Left colon (tissue), 2 donors: ENCODE measurements at places on chromosomes 1 and 21.

DNA sequence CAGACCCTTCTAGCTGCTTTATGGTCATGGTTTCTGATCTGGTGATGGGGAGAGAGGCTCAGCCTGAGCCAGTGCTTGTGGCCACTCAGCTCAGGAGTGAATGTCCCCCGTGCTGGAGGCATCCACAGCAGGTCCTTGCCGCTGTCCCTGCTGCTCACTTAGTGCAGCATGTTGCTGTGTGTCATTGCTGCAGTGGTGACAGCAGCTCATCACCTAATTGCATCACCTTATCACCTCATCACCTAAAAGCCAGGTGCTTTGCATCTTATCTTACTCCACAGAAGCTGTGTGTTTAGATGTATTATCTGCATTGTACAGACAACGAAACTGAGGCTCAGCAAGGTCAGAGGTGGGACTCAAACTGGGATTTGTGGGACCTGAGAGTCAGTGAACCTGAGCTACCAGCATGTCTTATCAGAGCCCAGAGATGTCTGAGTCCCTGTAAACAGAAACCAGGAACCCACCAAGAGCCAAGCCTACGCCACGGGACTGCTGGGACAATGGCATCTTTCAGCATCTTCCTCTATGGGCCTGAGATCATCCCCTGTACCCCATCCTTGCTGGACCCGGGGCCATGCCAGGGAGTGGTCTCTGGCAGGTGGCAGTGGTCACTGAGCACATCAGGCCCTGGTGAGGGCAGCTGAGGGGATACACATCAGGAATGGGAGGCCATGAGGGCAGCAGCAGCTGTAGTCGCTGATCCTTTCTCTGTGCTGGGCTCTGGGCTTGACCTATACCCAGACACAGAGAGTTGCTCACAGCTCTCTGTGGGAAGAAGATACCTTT lies 6.5 kb downstream of the PODN start:
- DNase-seq: no peak

GRCh38 chr1:18840145-18840544 lies 19.3 kb downstream of the TAS1R2 start:
- DNase-seq: no peak

DNA sequence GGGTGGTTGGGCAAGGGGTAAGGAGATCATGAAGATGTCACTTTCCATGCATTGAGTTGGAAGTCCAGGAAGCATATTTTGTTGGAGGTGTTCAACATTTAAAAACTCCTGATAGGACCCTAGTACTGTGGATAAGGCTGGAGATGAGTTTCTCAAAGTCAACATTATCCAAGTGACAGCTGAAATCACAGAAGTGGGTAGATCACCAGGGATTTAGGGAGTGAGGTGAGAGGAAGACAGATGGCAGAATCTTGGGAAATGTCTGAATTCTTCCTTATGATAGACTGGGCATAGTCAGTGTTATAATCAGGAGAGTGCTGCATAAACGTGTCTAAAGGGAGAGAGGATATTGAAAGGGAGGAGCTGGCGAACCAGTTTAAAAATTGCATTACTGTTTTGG lies 5.3 kb upstream of the RASAL2 start:
- no peak for DNase-seq

DNA sequence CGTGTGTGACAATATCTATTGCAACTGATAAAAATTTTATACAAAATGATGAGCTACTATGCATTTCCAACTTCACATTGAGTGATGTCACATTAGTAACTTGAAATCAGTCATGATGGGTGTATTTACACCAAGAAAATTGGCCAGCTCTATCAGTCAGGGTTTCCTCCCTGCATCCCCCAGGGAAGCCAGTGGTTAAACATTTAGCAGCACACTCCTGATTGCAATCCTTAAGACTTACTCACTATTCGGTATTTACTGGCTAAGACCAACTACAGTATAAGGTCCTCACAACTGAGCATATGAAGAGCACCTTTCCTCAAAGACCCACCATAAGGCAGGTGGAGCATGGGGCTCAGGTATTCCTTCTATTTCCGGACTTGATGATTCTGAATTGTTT lies 41.3 kb upstream of the PTGFRN start:
- no peak for DNase-seq

- no peak for DNase-seq
Observed at GRCh38 chr1:92934395-92935378, 26.6 kb downstream of the DIPK1A start.

DNA sequence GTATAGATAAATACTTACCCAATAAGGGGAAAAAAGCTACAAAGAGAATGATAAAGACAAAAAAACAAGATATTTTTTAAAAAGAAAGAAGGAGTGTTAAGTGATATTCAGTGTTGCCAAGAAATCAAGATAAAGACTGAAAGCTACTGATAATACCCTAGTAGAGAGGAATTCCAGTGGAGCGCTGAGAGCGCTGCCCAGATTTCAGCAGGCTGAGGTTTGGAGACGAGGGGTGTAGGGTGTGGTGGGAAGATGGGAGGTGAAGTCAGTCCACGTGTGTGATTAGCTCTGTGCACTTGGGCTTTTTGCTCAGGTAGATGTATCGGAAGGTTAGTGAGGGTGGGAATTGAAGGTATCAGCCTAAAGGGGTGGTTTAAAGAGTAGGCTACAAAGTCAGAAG lies 47.8 kb downstream of the FMN2 start:
- DNase-seq: no peak

DNA sequence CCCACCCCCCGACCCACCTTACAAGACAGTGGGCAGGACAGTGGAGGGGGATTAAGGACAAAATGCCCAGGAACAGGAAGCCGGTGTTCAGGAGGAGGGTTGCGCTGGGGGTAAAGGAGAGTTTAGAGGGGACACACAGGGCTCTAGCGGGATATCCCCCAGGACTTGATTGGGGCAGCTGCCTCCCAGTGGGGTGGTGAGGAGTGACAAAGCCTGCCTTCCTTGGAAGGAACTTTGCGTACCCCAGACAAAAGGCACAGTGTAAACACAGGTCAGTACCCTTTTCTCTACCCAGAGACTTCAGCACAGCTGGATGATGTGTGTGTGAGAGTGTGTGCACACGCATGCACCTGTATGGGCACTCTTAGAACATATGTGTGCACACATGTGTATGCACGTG lies 51.7 kb upstream of the BCAR3 start:
- DNase-seq: no peak

DNA sequence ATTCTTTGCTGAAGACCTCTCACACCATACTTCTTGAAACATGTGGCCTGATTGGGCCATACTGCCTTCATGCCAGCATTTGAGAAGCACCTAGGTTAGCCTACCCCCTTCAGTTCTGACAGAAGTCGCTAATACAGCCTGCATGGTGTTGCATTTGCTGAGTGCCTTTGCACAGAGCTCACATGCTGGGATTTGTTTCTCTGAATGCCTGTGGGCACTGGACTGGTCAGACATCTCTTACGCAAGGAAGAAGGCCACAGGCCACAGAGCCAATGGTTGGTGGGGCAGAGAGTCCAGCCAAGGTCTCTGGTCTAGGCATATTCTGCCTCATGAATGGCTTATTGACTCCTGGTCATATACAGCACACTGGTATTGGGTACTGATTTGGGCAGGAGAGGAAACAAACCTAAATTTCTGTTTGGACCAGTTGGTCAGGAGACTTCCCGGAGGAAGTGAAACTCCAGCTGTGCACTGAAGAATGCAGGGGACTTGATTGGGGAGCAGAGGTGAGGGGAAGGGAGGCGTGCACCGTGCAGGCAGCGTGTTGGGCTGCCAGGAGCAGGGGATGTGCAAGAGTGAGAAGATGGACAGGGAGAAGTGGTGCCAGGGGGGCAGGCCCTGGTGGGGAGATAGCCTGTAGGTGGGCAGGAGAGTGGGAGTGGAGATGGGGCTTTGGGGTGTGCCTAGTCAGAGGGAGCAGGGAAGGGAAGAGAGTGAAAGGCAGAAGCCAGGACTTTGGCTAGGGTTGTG lies 18.1 kb downstream of the URB2 start:
- no peak for DNase-seq

- no peak for DNase-seq
Observed at GRCh38 chr1:201284636-201285035, 1.3 kb downstream of the PKP1 start.

GRCh38 chr1:23019863-23020625 lies 776 bp downstream of the KDM1A start:
- DNase-seq: peak; percentile 30

- no peak for DNase-seq
Observed at GRCh38 chr21:39114871-39115575, 68.2 kb downstream of the PSMG1 start.

DNA sequence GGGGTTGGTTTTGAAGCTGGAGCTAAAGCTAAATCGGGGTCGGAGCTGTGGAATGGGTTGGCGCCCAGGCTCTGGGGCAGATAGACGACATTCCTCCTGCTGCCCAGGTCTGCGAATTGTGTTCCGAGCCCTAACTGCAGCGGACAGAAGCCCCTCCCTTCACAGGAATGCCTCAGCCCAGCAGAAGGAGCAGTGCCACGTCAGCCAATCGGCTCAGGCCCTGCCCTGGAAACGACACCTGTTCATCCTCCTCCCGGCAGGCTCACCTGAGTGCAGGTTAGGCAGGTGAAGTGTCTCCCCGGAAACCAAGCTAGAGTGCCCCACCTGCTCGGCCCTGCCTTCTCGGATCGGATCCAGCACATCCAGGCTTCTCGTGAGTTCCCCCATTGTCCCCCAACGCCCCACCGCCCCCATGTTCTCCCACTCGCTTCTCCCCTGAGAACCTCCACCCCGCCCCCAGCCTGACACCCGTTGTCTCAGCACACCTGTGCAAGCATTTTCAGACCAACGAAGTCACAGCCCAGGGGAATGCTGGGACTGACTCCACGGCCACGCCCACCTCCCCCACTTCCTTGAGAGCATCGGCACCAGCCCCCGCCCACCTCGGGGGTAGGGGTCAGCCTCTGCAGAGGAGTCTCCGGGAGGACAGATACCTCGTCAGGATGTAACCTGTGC lies 775 bp downstream of the TMEM125 start:
- DNase-seq: peak; percentile 96

- DNase-seq: no peak
Observed at GRCh38 chr1:101697072-101697471, 299.7 kb downstream of the OLFM3 start.

DNA sequence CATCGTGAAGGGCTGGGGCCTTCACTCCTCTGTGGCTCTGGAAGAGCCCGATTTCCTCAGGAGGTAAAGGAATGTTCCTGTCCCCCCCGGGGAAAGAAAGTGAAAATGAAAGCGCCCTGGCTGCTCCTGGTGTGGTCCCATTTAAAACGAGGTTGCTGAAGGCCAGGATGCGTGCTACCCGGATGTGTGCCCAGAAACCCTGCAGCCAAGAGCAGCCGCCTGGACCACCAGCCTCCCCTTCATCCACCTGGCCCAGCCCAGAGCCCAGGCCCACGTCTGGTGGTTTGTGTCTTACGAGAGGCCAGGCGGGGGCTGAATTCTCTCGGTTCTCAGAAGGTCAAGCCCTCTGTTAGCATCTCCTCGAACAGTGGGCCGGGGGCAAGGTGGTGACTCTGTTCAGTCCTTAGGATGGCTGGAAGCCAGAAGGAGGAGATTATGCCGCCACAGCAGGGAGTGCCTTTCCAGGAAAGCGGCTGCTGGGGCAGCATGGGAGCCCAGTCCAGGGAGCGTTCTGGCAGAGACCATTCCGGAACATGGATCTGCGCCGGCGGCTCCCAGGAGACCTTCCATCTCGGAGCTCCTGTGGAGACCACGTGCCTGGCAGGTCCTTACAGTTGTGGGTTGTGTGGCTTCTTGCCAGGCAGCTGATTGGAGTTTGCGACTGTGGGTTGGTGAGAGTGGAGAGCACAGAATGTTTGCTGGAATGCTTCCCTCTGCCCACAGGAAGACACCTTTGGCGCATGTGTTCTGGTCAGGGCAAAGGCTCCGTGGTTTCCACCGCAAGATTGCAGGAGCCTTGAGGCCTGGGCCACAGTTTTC lies 1.4 kb downstream of the GUK1 start:
- DNase-seq: peak; percentile 63

DNA sequence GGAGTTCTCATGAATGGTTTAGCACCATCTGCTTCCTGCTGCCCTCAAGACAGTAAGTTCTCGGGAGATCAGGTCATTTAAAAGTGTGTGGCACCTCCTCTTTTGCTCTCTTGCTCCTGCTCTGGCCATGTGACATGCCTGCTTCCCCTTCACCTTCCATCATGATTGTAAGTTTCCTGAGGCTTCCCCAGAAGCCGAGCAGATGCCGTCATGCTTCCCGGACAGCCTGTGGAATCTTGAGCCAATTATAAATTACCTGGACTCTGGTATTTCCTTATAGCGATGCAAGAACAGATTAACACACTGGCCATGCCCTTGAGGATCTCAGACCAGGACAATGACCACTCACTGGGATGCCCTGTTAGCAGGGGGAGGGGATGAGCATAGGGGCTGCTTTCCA lies 212.3 kb downstream of the MATN1 start:
- DNase-seq: no peak

GRCh38 chr1:39623053-39623452 lies 16.4 kb downstream of the HEYL start:
- DNase-seq: no peak

DNA sequence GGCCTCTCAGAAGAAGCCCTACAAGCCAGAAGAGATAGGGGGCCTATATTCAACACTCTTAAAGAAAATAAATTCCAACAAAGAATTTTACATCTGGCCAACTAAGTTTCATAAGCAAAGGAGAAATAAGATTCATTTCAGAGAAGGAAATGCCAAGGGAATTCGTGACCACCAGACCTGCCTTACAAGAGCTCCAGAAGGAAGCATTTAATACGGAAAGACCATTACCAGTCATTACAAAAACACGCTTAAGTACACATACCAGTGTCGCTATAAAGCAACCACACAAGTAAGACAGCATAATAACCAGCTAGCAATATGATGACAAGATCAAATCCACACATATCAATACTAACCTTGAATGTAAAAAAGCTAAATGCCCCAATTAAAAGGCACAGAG lies 704.9 kb upstream of the CHRM3 start:
- DNase-seq: no peak

DNA sequence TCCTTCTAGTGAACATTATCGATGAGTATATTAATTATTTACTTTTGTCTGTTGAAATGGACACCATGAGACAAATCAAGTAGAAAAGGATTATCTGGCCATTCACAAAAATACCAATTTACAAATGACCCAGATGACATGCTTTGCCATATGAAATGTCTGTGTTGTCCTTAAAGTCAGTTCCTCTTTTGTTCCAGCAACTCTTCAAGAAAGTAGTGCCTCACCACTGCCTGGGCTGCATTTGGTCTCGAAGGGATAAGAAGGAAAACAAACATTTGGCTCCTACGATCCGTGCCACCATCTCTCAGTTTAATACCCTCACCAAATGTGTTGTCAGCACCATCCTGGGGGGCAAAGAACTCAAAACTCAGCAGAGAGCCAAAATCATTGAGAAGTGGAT lies 79.6 kb downstream of the RGL1 start:
- no peak for DNase-seq
